ENCODE measurements at places on chromosomes 13 and 19. TPM values are rescaled to one million over a fixed set of nuclear protein-coding genes. Genes with fewer than 3 reads are reported as not detected.

Gene CILP2
- total RNA-seq: 0.25 TPM

Gene SERPINE3
- total RNA-seq: not detected

Gene PSG11
- not detected for total RNA-seq

DNA sequence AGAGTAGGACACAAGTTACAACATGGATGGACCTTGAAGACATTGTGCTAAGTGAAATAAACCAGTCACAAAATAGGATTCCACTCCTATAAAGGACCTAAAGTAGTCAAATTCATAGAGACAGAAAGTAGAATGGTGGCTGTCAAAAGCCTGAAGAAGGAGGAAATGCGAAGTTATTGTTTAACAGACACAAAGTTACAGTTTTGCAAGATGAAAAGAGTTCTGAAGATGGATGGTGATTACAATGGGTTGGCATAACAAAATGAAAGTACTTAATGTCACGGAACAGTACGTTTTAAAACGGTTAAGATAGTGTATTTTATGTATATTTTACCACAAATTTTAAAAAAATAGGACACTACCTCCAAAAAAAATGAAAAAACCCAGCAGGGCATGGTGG, 34.8 kb downstream of the FOXO1 start:
- DNase-seq: no peak

DNA sequence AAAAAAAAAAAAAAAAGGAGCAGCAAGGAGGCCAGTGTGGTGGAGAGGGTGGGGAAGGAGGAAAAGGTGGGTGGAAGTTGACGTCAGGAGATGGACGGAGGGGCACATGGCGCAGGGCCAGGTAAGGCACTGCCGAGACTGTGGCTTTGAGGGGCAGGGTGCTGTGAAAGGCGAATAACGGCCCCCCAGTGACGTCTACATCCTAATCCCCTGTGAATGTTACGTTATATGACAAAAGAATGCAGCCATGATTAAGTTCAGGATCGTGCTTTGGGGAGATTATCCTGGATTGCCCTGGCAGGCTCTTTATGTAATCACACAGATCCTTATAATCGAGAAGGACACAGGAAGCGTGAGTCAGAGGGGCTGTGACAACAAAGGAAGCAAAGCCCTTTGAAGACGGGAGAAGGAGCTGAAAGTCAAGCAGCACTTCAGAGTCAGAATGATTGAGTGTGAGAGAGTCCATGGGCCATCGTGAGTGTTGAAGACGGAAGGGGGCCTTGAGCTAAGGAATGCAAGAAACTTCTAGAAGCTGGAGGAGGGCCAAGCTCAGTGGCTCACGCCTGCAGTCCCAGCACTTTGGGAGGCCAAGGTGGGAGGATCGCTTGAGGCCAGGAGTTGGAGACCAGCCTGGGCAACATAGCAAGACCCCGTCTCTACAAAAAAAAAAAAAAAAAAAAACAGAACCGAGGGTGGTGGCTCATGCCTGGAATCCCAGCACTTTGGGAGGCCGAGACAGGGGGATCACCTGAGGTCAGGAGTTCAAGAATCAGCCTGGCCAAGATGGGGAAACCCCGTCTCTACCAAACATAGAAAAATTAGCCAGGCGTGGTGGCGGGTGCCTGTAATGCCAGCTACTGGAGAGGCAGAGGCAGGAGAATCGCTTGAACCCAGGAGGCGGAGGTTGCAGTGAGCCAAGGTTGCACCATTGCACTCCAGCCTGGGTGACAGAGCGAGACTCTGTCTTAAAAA, 13.8 kb upstream of the CEACAM16 start:
- no peak for DNase-seq

All from activated naive CD4-positive, alpha-beta T cell treated with anti-CD3 and anti-CD28 coated beads, Interleukin-2, amount 50 U/mL, for 72 hours (primary cell).